ENCODE measurements at places on chromosomes 3 and 15.
A peak's percentile ranks its signal among the peaks of the same experiment; 100 is the strongest.

GRCh38 chr15:91307601-91308000, 207.5 kb downstream of the SV2B start:
- DNase-seq = no peak

GRCh38 chr3:124636863-124637296, 93.4 kb upstream of the UMPS start:
- no peak for DNase-seq

DNA sequence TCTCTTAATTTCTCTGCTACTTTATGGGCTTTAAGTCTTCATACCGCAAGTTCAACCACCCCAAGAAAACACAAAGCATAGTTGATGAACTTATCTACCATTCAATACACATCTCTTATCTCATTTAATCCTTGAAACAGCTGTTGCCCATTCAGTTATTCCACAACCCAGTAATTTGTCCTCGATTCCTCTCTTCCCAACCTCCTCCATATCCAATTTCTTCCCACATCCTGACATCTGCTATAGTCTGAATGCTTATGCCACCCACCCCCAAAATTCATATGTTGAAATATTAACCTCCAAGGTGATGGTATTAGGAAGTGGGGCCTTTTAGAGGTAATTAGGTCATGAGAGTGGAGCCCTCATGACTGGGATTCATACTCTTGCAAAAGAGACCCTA, 345.4 kb downstream of the ERC2 start:
- DNase-seq = no peak

DNA sequence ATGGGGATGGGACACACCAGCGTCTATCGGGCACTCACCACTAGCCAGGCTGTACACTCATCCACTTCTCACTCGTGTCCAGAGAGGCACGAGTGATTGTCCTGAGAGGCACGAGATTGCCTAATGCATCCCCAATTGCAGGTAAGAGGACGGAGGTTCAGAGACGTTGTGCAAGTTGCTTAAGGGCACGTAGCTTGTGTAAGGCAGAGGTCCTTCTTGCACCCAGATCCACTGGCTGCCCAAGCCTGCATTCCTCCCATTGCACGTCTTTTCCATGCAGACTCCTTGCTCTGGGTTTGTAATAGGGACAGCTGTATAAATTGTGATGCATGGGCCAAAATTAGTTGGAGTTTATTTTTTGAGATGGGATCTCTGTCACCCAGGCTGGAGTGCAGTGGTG, 264.3 kb downstream of the PLCL2 start:
- DNase-seq = no peak

DNA sequence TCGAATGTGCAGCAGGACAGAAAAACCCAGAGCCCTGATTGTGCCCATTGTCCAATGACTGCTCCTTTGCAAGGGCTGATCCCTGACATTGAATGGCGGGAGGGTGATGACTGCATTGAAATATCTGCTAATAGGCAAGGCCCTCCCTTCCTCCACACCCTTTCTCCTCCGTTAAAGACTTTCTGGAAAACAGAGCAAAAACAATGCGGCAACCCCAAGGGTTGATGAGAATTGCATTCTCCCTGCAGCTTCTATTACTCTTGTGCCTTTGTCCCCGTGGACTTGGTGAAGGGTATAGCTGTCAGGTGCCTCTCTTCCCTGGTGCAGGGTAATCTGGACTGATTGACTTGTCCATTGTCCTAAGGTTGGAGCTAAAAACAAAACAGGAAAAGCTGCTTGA, 71.8 kb downstream of the THSD4 start:
- no peak for DNase-seq

- DNase-seq = no peak
These were observed 30.2 kb upstream of the LEKR1 start for GRCh38 chr3:156795890-156796481.

DNA sequence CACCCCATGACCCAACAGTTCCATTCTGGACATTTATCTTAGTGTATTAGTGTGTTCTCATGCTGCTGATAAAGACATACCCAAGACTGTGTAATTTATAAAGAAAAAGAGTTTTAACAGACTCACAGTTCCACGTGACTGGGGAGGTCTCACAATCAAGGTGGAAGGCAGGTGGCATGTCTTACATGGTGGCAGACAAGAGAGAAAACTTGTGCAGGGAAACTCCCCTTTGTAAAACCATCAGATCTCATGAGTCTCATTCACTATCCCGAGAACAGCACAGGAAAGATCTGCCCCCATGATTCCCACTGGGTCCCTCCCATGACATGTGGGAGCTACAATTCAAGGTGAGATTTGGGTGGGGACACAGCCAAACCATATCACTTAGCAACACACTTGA, 21.6 kb upstream of the GPD1L start:
- no peak for DNase-seq

DNA sequence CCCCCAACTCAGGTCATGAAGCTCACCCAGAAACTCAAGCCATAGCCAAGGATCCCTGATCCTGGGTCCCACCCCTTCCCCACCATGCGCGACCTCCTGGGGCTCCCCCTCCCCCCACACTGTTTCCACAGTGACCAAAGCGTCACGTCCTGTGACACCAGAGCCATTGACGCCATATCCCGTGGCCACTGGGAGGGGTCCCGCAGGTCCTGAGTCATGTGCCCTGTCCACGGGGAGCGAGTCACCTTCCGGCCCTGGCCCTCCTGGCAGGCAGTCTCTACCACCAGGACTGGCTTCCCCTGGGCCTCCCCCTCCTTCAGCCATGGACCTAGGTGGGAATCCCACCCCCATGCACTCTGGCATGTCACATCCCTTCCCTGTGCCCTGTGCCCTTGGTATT, 15.6 kb downstream of the SEMA3F start:
- no peak for DNase-seq

DNA sequence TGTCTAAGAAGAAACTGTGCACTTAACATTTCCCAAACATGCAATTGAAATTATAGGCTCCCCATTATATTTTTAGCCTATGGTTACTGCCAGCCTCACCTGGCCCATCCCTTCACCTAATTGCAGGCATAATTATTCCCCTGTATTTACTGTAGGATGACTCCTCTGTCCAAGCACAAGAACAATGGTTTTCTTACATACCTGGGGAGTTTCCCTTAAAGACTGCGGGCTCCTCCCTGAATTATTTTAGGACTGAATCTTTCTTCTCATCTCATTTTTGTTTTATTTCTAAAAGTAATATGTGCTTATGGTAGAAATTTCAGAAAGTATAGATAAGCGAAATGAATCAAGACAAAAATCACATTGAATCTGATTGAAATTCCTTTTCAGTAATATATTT, 11.4 kb downstream of the TM4SF1 start:
- no peak for DNase-seq

DNA sequence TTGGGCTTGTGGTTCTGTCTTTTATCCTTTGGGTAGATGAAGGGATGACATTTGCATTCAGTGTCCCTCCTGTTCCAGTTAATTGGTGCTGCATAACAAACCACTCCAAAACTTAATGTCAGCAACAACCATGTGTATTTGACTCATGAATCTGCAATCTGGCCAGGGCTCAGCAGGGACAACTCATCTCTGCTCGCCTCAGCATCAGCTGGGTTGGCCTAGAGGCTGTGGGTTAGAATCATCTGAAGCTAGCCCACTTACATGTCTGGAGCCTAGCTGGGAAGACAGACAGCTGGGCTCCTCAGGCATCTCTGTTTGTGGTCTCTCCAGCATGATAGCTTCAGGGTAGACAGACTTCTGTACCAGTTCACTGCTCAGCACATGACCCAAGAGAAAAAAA, 92.0 kb downstream of the TMEM108 start:
- DNase-seq = no peak

DNA sequence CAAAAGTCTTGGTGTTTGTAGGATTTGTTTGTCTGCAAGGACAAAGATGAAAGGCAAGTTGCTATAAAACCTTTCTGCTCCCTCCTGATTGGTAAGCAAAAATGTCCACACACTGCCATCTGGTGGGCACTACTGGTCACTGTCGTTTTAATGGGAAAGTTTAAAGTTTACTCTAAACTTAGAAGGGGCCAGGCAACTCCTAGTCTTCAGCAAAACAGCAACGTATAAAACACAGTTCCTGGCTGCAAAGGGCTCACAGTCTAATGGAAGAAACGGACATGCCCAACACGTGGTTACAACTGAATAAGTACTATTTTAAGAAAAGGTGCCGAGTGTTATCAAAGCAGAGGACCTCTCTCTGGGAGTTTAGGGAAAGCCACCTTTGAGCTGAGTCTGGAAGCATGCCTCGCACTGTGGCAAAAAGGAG, 23.7 kb upstream of the TPRG1 start:
- peak; percentile 65 for DNase-seq

- no peak for DNase-seq
These were observed 134.0 kb downstream of the FHIT start for GRCh38 chr3:61117045-61117898.

DNA sequence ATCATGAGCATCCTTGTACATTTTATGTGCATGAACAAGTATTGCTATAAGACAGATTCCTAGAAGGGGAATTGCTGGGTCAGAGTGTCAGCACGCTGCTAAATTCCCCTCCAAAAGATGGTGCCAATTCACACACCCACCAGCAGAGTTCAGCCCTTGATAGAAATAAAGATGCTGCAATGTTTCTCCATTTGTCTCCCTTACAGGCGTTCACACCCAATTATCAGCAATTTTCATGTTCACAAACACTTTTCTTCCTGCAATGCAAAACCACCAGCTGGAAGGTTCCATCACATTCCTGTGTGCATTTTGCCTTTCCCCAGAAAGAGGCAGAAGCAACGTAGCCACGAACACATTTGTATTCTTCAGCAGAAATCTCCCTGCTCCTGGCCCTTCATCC, 3.3 kb upstream of the TAMM41 start:
- DNase-seq = peak; percentile 12

- no peak for DNase-seq
These were observed 1069.8 kb downstream of the IGSF11 start for GRCh38 chr3:117964814-117965213.

DNA sequence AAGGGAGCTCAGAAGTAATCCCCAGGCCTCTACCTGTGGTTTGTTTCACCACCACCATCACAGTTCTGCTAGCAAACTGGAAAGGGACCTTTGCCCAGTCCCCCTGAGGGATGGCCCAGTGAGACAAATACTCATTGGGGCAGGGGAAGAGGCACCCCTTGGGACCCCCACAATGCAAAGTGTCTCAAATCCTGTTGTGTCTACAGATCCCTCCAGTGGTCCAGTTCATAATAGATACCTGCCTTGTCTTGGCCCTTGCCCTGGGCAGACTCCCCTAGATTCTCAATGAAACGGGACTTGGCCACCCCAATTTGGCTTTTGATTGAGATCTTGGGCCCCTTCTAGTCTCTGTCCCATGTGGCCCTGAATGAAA, 43.8 kb upstream of the RAB6B start:
- no peak for DNase-seq

GRCh38 chr3:37527361-37527760, 334.3 kb upstream of the CTDSPL start:
- no peak for DNase-seq

DNA sequence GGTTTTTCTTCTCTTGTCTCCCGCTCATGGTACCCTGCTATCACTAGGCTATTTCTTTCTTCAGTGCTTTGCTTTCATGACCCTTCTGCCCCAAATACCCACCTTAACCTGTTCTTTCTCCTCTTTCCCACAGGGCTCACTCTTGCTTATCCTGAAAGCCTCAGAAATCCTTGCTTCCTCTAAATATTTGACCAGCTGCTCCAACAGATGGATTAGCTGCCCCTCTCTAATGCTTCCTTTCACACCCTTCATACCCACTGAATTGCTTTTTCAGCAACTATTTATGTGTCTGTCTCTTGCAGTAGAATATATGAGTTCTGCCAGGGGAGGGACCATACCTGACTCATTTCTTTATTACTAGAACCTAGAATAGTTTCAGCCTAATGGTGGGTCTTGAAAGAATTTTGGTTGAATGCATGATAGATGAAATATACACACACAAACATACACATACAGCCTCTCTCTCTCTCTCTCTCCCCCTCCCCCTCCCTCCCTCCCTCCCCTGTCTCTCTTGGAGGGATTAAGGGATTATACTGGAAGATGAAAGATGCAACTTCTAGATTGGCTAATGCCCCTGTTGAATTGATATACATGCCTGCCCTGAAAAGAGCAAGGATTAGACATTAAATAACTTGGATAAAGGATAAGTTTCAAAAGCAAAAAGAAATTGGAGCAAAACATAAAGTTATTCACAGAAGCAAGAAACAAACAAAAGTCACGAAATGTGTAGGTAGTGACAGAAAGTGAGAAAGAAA, 95.0 kb upstream of the GADL1 start:
- DNase-seq = no peak

DNA sequence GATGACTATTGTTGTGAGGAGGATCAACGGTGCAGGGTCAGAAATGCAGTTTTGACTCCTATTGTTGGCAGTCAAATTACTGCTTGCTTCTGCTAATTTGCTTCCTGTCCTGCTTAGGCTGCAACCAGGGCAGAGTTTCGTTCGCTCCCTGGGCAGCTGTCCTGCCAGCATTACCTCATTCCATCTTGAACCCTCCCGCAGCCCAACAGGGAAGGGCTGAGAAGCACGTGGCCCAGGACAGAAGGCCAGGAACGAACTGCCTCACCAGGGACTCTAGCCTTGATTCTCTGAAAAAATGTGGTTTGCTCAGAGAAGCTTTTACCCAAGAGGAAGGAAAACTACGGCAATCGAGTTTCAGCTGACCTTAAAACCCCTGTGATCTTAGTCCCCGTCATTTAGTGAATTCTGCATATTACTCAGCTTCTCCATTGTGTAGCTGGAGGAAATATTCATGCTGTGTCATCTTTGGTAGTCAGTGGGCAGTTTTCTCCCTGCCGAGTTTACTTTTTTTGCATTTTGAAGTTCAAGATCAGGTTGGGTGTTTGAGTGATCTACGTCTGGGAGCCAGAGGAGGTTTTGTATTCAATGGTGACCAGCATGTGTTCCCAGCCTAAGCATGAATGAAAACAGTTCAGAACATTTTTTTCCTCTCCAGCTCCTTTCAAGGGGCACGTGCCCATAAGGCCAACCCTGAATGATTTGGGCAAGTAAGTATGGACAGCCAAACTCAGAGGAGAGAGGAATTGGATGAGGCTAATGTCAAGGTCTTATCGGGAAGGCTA, 23.0 kb downstream of the TLNRD1 start:
- DNase-seq = peak; percentile 52

GRCh38 chr3:52052831-52053306, 3.5 kb downstream of the DUSP7 start:
- peak; percentile 77 for DNase-seq

- DNase-seq = no peak
These were observed 7.7 kb downstream of the BCL6 start for GRCh38 chr3:187737368-187738070.

DNA sequence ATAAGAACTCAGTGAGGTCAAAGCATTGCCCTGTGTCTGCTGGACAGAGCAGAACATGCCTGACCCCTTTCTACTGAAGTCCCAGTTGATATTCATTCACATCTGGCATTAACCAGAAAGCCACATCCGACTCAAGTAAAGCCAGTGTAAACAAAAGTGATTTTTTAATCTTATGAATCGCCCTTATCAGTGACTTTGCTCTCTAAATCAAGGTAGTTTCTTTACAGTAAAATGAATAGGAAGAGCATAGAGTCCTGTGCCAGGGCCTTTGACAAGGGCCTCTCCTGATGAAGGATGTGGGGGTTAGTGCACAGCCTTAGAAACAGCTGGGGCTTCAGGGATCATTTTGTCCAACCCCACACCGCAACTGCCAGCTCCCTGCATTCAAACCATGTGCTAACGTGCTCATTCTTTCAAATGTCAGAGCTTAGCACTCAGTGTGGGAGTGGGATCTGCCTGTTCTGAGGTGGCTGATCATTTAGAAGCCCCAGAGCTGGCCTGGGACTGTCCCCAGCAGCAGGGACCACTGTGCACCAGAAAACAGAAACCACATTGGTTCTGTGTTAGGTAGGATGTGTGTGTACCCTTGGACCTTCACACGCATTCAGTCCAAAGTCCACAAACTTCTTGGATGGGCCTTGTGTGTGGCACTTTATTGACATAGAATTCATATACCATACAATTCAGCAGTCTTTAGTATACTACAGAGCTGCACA, 55.3 kb downstream of the CCR4 start:
- DNase-seq = no peak

Measured in hippocampal formation (tissue), 2 donors.